Right kidney (tissue), 9 donors: ENCODE measurements at places on chromosomes 7 and 10.

- DNase-seq: no peak
Observed at GRCh38 chr7:47574482-47575329, 7.2 kb downstream of the TNS3 start.

GRCh38 chr7:23299770-23300300 is 696 bp downstream of the MALSU1 start:
- no peak for DNase-seq

DNA sequence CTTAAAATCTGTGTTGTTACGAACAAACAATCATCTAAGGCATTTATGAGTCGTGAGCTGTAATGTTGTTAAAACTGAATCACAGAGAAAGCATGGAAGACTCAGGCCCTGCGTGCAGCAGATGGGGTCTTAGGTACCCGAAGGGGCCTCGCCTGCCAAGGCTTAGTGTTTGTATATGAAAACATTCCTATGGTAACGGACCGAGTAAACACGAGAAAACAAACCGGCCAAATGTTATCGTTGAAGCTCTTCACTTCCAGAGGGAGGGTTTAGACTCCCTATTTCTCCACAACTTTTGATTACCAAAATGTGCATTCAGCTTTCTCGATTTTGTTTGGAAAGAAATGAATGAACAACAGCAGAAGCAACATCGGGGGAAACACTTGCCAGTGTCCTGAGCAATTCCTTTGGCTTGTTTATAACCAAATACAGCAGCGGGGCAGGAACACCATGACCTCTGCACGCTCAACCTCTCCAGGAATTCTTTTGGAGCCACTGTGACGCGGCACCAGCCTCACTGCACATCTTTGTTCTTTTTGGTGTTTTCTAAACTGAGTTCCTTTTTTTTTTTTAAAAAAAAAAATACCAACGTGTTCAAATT is 121.6 kb upstream of the KLF6 start:
- DNase-seq: no peak

DNA sequence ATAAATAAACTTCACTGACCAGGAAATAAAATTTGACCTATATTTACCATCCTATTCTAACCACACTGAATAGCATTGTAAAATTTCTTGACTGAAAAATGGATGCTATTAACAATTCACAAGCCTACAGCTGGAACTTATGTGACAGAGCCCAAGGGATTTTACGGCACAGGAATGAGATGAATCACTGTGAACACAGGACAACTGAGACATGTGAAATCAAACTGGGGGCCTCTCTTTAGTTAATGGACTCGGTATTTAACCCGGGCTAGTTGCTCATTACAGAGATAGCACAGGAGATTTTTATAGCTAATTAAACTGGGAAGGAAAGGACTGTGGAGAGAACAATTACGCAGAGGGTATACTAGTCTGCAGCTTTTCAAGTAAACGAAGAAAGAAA is 100.6 kb downstream of the MICU1 start:
- no peak for DNase-seq

DNA sequence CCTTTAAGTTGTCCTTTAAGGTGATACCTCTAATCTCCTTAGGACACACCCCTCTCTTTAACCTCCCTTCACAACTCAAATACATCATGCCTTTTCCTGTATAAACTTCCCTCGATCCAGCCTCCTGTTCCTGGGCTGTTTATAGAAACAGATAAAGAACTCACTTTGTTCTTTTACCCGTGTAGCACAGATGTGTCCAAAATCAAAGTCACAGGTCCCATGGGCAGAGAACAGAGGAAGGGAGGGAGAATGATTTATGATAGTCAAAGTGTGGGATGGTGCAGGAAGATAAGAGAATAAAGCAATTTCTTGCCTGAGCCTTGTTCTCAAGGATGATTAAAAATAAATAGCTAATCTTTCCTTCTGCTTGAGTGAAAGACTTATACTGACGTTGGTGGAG is 50.3 kb upstream of the CABCOCO1 start:
- no peak for DNase-seq

- no peak for DNase-seq
Observed at GRCh38 chr7:11957956-11958355, 126.0 kb upstream of the THSD7A start.
